ENCODE measurements at places on chromosomes 12 and 14.

DNA sequence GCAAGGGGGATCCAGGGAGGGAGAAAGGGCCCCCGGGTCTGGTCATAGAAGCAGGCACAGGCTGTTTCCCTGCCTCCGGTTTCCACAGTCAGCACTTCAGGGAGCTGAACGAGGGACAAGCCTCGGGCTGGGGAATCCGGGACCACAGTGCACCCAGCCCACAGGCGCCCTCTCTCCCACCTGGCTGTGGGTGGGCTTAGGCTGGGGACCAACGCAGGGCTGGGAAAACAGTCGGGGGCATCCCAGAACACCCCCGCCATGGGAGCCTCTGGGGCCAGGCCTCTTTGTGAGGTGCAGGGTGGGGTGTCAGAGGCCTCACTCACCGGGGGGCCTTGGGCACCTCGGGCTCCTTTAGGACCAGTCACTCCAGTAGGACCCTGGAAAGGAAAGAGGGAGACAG lies 16.3 kb downstream of the TMEM106C start:
- no peak for DNase-seq

GRCh38 chr12:25550186-25550585 lies 2.9 kb downstream of the LMNTD1 start:
- no peak for DNase-seq

- DNase-seq, result no peak
Measured at GRCh38 chr12:22054155-22054554, 8.1 kb downstream of the CMAS start.

GRCh38 chr14:86035882-86036281 lies 505.9 kb downstream of the FLRT2 start:
- no peak for DNase-seq

DNA sequence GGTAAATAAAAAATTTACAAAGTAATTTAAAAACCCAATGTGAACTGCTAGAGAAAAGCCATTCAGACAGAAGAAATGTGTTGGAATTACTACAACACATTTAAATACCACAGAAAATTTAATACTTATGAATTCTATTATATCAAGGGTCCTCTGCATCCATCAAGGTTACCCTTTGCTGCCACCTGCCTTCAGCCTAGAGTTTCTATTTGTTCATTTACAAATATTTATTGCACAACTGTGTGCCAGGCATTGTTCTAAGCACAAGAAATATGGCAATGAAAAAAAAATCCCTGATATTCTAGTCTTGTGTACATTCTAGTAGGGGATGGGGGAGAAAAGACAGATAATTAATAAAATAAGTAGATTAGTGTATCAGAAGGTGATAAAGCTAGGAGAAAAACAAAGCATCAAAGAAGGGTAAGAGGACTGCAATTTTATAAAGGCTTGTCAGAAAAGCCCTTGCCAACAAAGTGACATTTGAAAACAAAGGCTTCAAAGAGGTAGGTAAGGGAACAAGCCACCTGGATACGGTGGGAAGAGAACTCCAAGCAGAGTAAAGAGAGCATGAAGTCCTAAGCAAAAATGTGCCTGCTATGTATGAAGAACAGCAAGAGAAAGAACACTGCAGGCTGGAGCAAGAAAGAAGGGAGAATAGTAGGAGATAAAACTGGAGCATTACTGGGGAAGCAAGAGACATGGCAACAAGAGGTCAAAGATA lies 59.1 kb upstream of the SLC6A13 start:
- no peak for DNase-seq

DNA sequence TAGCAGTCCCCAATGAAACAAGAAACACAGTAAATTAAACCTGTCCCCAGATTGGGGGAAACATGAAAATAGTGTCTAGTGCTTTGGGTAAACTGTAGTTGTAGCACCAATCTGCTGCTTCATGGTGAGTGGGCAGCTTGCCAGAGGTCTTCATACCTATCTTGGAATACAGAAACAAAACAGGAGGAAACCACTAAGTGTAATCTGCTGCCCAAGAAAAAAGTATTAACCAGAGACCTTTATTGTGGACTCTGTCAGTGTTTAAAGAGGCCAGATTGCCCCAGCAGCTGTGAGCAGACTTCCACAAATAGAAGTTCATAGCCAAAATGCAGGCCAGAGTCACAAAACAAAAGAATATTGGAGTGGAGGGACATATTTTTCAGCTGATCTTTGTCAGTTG lies 2.3 kb downstream of the ISCU start:
- DNase-seq, result no peak

- no peak for DNase-seq
Measured at GRCh38 chr12:52097045-52097666, 17.7 kb downstream of the SMIM41 start.

GRCh38 chr14:45252366-45253069 lies 484 bp downstream of the MIS18BP1 start:
- DNase-seq, result no peak

DNA sequence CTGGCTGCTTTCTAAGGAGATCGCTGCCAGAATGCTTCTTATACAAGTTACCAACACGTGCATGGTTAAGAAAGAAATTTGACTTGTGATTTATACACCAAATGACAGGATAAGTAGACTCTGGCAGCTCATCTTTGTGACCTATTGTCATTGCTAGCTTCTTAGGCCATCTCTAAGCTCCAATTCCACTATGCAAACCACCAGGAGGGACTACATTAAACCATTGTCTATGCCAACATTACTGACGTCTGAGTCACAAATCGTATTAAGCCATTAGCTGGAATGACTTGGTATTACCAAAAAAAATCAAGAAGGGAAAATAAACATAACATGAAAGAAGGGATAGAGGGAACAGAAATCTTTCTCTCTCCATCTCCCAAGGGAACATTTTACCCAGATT lies 15.8 kb upstream of the VPS33A start:
- no peak for DNase-seq

All from putamen (tissue), 1 donor.